ENCODE measurements at places on chromosomes 2 and 18.

- DNase-seq = no peak
Observed at GRCh38 chr2:71882949-71883472, 264.7 kb downstream of the CYP26B1 start.

DNA sequence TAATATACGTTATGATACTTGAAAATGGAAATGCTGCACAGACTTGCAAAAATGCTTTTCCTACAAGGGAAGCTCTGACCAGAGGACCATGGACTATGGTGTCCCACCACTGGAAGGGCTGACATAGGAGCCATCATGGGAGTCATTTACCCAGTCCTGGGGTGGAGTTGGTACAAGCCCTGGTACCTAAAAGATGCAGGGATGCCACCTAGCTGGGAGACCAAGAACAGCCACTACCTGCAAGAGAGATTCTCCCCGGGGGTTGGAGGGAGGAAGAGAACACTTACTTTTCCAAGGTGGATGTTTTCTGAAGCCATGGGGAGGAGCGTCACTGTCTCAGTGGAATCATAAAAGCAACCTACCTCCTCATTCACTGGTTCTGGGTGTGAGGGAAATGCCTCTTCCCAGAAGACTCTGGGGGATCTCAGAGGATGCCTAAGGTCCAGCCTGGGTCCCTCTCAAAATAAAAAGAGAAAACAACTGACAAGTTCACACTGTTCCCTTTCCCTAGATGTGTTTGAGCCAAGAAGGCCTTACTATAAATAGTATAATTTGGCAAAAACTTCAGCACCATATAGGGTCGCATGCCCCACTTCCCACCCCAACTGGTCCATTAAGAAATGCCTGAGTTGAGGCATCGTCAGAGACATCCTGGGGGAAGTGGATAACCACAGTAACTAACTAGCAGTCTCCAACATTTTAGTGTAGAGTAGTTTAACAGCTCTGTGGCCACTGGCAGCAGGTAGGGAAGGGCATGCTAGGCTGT, 39.9 kb downstream of the REEP1 start:
- DNase-seq = peak; percentile 19

DNA sequence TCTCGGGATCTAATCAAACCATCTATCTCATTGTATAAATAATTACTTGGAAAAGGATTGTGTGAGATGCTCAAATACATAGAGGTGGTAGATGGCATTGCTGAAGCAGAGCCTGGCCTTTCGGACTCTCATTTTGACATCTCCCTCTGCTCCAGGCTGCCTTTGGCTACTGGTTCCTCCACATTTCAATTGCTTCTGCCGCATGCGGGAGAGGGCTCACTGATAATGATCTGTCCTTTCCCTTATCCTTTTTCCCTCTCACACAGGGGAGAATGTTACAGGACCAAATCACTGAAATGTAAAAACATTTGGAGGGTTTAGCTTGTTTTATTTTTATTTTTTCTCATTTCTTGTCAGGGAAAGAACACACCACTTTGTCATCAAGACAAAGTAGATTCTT, 380.6 kb upstream of the UBE2E3 start:
- no peak for DNase-seq

DNA sequence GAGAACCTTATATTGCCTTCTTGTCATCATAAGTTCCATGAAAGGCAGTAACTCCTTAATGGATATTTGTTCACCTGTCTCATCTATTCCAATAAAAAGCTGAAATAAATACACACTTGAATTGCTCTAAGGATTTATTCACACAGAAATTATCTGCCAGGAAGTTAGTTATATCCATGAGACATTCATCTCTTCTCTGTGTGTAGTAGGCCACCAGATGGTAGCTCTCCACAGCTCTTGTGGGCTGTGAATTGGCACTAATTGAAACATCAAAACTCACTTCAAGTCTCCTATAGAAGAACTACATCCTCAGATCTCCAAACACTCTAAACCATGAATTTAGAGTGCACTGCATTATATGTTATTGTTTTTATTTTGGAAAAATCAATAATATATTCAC, 189.6 kb downstream of the DSC3 start:
- no peak for DNase-seq

DNA sequence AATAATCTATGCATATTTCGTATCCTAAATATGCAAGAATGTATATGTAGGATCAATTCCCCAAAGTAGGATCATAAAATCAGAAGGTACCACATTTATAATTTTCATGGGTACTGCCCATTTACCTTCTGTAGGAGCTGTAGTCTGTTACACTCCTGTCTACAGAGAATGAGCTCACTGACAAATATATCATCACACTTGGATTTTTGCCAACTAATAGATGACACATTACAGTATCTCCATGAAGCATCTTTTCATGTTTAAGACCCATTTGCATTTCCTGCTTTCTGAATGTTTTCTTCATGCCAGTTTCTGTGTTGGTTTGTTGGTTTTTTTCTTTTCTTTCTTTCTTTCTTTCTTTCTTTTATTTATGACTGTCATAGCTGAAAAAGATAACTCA, 70.9 kb upstream of the EML6 start:
- no peak for DNase-seq

DNA sequence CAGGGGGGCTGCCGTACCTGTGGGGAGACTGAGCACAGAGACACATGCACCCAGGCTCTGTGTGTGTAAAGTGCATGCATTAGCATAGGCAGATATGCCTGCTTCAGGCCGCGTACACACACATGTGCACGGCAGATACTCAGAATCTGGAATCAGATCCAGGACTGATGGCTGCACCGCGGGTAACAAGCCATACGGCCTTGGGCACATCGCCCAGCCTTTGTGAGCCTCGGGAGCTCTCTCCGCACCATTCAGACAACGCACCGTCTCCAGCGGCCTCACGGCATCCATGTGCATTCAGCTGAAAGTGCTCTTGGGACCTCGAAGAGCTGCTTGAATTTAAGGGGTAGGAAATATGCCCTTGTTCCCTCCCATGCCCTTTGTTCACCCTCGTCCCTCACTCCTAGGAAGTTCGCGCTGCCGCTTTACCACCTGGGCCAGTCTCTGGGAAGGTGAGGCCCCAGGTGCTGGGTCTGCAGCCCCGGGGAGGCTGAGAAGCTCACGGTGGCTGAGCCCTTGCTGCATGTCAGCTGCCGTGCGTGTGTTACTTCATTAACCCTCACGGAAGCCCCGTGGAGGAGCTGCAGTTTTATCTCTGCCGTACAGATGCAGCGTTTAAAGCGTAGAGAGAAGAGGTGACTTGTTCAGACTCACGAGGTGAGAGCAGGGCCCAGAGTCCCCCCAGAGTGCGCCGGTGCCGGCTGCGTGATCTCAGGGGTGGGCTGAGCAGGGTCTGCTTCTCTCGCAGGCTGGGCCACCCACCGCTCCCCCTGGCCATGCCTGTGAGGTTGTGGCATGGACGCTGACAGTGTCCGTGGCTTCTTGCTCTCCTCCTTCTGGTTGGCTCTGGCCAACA, 377.7 kb upstream of the MYT1L start:
- no peak for DNase-seq

DNA sequence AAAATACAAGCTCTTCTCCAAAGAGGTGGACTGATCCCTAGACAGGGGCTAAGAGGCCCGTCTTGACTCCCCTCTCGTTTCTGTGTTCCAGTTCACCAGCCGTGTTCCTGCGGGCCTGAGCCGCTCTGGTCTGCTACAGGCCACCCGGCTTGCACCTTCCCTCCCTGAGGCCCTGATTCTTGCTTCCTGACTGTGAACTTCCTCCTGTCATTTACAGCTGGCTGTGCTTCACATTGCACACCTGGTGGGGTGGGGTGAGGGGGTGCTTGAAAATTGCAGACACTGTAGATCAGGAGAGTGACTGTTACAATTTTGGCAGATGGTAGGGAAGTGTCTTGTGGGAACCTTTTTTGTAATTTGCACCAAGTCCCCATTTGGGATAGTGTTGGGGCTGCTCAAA, 64.4 kb downstream of the TSN start:
- no peak for DNase-seq

DNA sequence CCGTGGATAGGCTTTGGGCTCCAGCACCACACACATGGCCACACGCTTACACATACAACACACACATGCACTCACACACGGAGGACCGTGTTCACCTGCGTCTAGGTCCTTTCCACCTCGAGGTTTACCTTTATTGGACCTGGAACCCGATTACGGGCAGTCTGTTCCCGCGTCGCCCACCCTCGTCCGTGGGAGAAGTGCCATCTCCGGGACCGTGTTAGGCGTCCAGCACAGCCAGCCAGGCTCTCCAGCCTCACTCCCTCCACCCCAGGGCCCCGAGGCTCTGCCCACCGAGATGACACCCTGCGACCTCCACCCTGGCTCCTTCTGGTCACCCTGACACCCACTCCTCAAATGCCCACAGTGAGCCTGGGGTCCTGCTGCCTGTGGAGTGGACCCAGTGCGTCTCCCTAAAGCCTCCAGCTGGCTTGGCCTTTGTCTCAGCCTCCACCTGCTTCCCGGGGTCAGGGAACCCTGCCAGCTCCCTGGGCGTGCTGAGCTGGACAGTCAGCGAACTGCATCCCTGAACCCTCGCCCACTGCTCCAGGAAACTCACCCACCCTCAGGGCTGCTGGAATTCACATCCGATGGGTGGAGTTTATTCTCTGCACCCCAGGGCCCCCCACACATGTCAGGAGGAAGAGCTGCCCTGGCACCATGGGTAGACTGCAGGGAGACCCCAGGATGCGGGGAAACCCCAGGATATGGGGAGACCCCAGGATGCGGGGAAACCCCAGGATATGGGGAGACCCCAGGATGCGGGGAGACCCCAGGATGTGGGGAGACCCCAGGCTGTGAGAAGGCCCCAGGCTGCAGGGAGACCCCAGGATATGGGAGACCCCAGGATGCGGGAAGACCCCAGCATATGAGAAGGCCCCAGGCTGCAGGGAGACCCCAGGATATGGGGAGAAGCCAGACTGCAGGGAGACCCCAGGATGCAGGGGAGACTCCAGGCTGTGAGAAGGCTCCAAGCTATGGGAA, 33.0 kb downstream of the ADI1 start:
- DNase-seq = no peak

GRCh38 chr2:96251721-96252292, 14.0 kb downstream of the TMEM127 start:
- peak; percentile 29 for DNase-seq

- DNase-seq = no peak
Observed at GRCh38 chr2:172280571-172281361, 146.6 kb upstream of the ITGA6 start.

DNA sequence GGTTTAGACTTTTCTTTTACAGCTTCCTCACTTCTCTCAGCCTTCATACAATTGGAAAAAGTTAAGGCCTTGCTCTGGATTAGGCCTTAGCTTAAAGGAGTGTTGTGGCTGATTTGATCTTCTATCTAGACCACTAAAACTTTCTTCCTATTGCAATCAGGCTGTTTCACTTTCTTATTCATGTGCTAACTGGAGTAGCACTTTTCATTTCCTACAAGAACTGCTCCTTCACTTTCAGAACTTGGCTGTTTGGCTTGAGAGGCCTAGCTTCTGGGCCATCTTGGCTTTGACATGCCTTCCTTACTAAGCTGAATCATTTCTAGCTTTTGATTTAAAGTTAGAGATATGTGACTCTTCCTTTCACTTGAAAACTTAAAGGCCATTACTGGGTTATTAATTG, 114.3 kb downstream of the ARHGEF4 start:
- DNase-seq = no peak

- no peak for DNase-seq
Observed at GRCh38 chr2:237574894-237575868, 8.8 kb downstream of the PRLH start.

- DNase-seq = no peak
Observed at GRCh38 chr18:56747032-56747658, 96.0 kb downstream of the WDR7 start.

DNA sequence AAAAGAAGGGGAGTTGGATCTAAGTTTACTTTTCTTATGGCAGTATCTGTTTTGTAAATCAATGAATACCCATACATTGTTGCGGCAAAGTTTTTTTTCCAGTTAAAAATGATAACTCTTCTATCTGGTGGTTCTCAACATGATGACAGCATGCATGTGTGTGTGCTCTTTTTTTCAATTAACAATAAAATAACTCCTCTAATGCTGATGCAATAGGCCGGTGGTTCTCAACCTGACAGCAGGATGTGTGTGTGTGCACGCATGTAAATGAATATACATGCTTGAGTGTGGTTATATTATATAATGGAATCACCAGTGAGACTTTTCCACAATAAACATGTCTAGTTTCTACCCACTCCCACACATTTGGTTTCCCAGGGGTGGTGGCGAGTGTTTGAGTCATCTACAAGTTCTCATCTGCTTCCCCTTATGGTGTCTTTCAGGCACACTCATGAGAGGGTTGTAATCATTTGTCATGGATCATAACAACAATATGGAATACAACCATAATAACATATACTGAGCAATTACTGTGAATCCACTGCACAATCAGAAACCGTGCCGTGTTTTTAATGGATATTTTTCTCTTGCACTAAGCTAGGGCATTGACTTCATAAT, 31.2 kb downstream of the PARD3B start:
- no peak for DNase-seq

GRCh38 chr2:45839508-45840251, 188.2 kb downstream of the PRKCE start:
- no peak for DNase-seq

Measured in WTC11 (cell line).